Transverse colon (tissue), 4 donors: ENCODE measurements at places on chromosomes 2 and 18. TPM values are rescaled to one million over a fixed set of nuclear protein-coding genes. Genes with fewer than 3 reads are reported as not detected.

- DNase-seq = no peak
- no peaks in the 10 kb centered on the region for H3K4me1 ChIP-seq
Measured at GRCh38 chr2:7517088-7517487, 599.9 kb downstream of the RNF144A start.

DNA sequence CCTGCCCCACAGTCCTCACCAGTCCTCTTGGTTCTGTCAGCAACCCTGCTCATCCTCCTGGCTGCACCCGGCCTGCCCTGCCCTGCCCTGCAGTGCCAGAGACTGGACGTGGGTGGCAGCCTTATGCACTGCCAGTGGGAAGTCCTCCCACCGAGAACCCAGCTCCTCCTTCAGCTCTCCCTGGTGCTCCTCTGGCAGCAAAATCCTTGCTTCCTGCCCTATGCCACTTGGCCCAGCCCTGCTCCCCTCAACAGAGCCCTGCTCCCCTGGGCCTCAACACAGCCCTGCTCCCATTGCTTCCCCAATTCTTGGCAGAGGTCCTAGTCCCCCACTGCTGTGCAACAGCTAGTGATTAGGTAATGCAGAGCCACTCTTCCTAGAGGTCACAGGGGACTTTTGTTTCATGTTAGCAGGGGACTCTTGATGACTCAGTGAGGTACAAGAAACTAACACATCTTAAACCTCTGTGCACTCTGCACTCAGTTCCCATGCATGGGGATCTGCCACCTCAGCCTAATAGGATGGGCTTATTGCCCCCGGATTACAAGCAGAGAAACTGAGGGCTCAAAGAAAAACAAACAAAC lies 58.0 kb upstream of the EDAR start:
- H3K27me3 ChIP-seq = no peaks in the 10 kb centered on the region
- no peak overlapping the region for H3K27ac ChIP-seq
- H3K36me3 ChIP-seq = no peaks in the 10 kb centered on the region
- DNase-seq = no peak

DNA sequence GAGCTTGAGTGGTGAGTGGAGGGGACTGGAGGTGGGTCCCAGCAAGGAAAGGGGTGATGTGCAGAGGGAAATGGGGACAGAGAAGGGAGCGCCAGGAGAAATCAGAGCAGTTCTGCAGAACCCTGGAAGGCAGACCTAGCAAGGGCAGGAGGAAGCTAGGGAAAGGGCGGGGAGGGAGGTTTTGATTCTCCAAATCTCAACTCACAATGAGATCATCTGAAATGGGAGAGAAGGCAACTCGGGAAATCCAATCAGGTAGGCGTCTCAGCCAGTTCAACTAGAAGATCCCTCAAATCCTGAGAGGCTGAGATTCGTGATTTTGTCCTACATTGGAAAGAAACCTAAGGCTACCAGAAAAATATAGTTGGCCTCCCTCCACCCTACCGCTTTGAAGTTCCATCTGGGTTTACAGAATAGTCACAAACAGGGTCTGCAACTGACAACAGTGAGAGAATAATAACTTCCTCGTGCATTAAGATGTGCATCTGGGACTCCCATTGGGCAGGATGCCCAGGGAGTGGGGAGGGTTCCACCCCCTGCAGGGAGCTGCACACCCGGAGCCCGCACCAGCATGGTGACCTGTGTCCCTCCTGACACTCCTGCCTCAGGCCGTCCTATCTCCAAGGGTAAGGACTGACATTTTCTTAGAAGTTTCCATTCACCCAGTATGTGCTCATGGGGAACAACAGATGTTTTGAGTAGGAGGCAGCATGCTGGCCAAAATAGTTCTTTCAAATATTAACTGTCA lies 113.3 kb upstream of the ODC1 start:
- H3K27ac ChIP-seq = no peak overlapping the region
- H3K4me3 ChIP-seq = no peak overlapping the region
- H3K27me3 ChIP-seq = no peaks in the 10 kb centered on the region

TUBA4B gene
- total RNA-seq = not detected

DNA sequence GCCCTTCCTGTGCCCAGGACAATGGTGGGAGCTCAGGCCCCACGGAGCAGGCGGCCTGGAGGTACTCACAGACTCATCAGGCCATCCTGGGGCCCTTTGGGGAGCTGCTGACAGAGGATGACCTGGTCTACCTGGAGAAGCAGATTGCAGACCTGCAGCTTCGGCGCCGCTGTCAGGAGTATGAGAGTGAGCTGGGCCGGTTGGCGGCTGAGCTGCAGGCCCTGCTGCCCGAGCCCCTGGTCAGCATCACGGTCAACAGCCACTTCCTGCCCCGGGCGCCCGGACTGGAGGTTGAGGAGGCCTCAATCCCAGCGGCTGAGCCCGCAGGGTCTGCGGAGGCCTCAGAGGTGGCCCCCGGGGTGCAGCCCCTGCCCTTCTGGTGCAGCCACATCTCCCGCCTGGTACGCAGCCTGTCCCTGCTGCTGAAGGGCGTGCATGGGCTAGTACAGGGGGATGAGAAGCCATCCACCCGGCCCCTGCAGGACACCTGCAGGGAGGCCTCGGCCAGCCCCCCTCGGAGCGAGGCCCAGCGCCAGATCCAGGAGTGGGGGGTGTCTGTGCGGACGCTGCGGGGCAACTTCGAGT lies 8.3 kb upstream of the KLHL30 start:
- H3K27ac ChIP-seq = no peak overlapping the region
- H3K4me1 ChIP-seq = no peaks in the 10 kb centered on the region
- H3K4me3 ChIP-seq = no peak overlapping the region
- no peaks in the 10 kb centered on the region for H3K36me3 ChIP-seq
- DNase-seq = no peak

DNA sequence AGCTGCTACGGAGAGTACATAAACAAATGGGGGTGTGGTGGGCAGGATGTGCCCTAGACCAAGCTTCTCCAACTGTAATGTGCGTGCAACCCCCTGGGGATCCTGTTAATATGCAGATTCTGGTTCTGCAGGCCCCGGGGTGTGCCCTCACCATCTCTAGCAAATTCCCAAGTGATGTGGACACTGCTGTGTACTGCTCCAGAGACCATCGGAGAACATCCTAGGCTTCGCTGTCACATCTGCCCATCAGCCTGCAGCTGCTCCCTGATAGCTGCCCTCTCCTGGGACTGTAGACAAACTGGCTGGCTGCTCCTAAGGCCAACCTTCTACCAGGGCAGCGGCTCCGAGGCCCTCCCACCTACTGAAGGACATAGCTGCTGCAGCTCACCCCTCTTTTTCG lies 3.2 kb downstream of the HS1BP3 start:
- no peaks in the 10 kb centered on the region for H3K27me3 ChIP-seq
- H3K4me3 ChIP-seq = no peak overlapping the region
- H3K4me1 ChIP-seq = peaks cover 38% of the 10 kb centered on the region
- DNase-seq = no peak
- H3K36me3 ChIP-seq = no peaks in the 10 kb centered on the region

- no peaks in the 10 kb centered on the region for H3K36me3 ChIP-seq
- no peak overlapping the region for H3K27ac ChIP-seq
- no peaks in the 10 kb centered on the region for H3K27me3 ChIP-seq
Measured at GRCh38 chr2:235467588-235467987, 26.3 kb upstream of the AGAP1 start.

GRCh38 chr2:71685073-71685848 lies 231.9 kb downstream of the DYSF start:
- DNase-seq = no peak
- no peak overlapping the region for H3K4me3 ChIP-seq
- H3K4me1 ChIP-seq = no peaks in the 10 kb centered on the region

- H3K4me3 ChIP-seq = no peak overlapping the region
- H3K27ac ChIP-seq = no peak overlapping the region
- H3K4me1 ChIP-seq = no peaks in the 10 kb centered on the region
- no peaks in the 10 kb centered on the region for H3K27me3 ChIP-seq
- no peak for DNase-seq
Measured at GRCh38 chr18:36543991-36544725, 246.6 kb downstream of the FHOD3 start.

DNA sequence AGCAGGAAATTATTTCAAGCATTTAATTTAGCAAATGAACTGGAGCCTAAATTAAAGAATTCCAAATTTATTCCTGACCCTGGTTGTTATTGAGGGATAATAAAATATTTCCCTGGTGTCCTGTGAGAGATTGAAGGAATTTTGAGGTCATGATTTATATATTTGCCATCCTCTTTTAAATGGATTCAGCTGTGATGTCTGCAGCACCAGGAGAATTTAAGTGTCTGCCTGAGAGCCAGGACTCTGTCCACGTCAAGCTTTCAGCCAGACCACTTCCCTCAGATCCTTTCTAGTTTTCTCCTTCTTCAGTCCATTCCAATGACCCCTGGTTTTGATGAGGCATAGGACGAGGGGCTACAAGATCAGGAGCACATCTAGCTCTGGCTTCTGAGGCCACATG lies 59.9 kb downstream of the INO80C start:
- H3K36me3 ChIP-seq = no peaks in the 10 kb centered on the region
- no peaks in the 10 kb centered on the region for H3K4me1 ChIP-seq
- no peak overlapping the region for H3K4me3 ChIP-seq
- no peak overlapping the region for H3K27ac ChIP-seq

GRCh38 chr2:203867561-203868200 lies at the start of gene CTLA4:
Gene CTLA4, plus strand, starts transcription at chr2:203867771. Its CDS starts 172 bp downstream, at chr2:203867943.
- H3K27me3 ChIP-seq = no peaks in the 10 kb centered on the region
- H3K4me3 ChIP-seq = no peak within 1 kb of the TSS
- H3K27ac ChIP-seq = no peak within 1 kb of the TSS
- H3K36me3 ChIP-seq = no peaks in the 10 kb centered on the region
- DNase-seq = no peak
- no peaks in the 10 kb centered on the region for H3K4me1 ChIP-seq

DNA sequence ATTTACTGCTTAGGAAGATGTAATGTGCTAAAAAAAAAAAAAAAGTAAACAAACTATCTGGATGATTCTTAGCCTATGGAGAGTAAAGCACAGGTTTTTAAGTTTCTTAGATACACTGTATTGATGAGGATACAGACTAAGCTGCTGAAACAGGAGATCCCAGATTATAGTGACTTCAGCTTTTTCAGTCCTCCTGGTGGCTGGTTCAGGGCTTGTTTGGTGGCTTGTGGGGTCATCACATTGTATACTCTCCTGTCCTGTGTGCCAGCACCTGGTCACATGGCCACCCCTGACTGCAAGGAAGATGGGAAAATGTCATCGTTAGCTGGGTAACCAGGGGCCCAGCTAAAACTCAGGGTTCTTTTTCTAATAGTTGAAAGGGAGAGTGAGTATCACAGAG lies 31.4 kb downstream of the RAB31 start:
- no peak overlapping the region for H3K27ac ChIP-seq
- no peak overlapping the region for H3K4me3 ChIP-seq
- H3K4me1 ChIP-seq = peaks cover 33% of the 10 kb centered on the region

RNF144A gene
- total RNA-seq = 139 TPM

GRCh38 chr2:57509189-57509588 lies 537.4 kb upstream of the VRK2 start:
- no peaks in the 10 kb centered on the region for H3K27me3 ChIP-seq
- no peaks in the 10 kb centered on the region for H3K4me1 ChIP-seq
- no peak for DNase-seq
- H3K4me3 ChIP-seq = no peak overlapping the region
- no peaks in the 10 kb centered on the region for H3K36me3 ChIP-seq
- no peak overlapping the region for H3K27ac ChIP-seq

- no peaks in the 10 kb centered on the region for H3K27me3 ChIP-seq
- no peaks in the 10 kb centered on the region for H3K4me1 ChIP-seq
- H3K4me3 ChIP-seq = no peak overlapping the region
- DNase-seq = no peak
- H3K27ac ChIP-seq = no peak overlapping the region
Measured at GRCh38 chr18:36638224-36638623, 190.6 kb downstream of the TPGS2 start.

DNA sequence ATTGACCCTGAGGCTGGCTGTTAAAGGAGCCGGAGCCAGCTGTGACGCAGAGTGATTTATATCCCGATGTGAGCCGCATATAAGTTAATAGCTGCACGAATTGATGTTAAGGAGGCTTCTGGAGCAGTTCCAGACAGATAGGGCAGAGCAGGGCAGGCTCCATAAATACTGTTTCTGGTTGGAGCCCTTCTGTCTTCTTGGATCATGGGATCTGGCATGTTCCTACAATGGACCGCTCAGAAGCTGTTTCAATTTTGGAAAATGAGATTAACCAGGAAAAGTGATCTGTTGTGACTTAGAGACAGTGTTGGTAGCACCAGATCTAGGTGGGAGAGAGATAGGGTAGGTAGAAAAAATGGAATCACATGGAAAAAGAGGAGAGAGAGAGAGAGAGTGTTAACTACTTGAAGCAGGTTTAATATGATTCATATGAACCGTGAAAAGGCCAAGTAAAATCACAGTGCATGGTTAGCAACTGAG lies 4.8 kb upstream of the IGFBP5 start:
- no peak overlapping the region for H3K4me3 ChIP-seq
- no peaks in the 10 kb centered on the region for H3K36me3 ChIP-seq
- no peaks in the 10 kb centered on the region for H3K4me1 ChIP-seq
- DNase-seq = no peak

DNA sequence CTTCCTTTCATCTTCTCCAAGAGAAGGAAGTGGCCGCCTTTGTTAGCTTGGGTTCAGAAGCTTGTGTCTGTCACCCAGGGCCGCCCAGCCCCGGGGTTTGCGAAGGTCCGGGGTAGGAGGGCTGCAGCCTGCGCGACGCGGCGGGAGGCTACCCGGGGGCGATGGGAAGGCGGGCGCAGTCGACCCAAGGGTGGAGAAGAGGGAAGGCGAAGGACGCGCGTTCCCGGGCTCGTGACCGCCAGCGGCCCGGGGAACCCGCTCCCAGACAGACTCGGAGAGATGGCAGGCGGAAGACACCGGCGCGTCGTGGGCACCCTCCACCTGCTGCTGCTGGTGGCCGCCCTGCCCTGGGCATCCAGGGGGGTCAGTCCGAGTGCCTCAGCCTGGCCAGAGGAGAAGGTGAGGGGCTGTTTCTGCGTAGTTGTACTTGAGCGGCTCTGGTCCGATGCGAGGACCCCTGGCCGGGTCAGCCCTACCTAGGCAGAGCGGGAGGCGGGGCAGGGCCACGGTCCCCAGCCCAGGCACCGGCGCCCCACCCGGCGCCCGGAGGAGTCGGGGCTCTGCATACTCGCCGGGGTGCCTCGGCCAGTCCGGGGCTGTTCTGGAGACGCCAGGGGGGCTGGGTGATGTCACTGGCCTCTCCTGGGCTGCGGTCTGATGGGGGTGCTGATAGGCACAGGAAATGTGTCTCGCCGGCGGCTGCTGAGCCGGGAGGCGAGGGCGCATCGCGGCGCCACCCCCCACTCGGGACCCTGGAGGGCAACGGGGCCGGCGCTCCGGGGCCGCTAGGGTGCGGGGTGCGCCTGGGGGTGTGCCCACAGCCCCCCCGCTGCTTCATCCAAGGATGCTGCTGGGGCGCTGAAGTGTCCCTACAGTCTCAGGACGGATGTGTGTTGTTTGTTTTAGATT lies at the start of gene QPCT:
QPCT (plus strand) TSS at position 178 of the 909 bp plus-strand sequence; CDS start at position 280, 102 bp downstream.
- H3K27me3 ChIP-seq = no peaks in the 10 kb centered on the region
- DNase-seq = peak; percentile 69

PSMD14 gene
- total RNA-seq = 30.1 TPM

TTR gene
- 0.41 TPM for total RNA-seq

- no peak overlapping the region for H3K27ac ChIP-seq
- no peak overlapping the region for H3K4me3 ChIP-seq
- H3K36me3 ChIP-seq = no peaks in the 10 kb centered on the region
- H3K27me3 ChIP-seq = no peaks in the 10 kb centered on the region
- DNase-seq = no peak
Measured at GRCh38 chr2:235027558-235028214, 75.9 kb downstream of the SH3BP4 start.

NCKAP5 gene
- 10.9 TPM for total RNA-seq

- H3K27ac ChIP-seq = no peak overlapping the region
- H3K4me3 ChIP-seq = no peak overlapping the region
- H3K27me3 ChIP-seq = no peaks in the 10 kb centered on the region
- no peaks in the 10 kb centered on the region for H3K4me1 ChIP-seq
- no peak for DNase-seq
- no peaks in the 10 kb centered on the region for H3K36me3 ChIP-seq
Measured at GRCh38 chr2:157486596-157487270, 42.8 kb upstream of the CYTIP start.
